Stimulated activated CD8-positive, alpha-beta memory T cell treated with anti-CD3 and anti-CD28 coated beads, Interleukin-4, amount 100 ng/mL, for 4 hours (primary cell): ENCODE measurements at places on chromosomes 13 and 19.
A peak's percentile ranks its signal among the peaks of the same experiment; 100 is the strongest.

- peak; percentile 73 for DNase-seq
Observed at GRCh38 chr19:45927565-45928261, 13.1 kb upstream of the NANOS2 start.

DNA sequence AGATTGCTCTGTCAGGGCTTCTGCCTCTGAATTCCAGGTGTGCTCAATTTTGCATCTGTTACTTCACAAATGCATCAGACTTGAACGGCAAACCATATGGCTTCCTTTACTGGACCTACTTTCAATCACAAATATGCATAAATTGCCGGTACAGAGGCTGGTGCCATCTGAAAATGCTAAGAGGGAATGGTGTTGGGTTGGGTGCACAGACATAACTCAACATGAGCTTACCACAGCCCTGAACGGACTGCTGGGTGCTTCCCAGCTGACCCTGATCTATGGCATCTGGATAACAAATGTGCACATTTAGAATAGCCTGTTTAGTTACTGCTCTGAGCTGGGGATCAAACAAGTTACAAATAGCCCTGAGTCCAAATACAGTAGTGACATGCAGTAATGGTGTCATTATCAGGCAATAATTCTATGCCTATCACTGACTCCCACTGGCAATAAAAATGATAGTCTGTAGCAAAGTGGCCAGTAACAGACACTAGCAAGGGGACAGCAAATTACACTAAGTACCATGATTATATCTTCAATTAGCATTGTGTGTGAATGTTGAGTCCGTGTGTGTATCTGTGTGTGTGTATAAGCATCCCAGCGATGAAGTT is 927.3 kb downstream of the DIAPH3 start:
- no peak for DNase-seq

- no peak for DNase-seq
Observed at GRCh38 chr19:41533671-41534215, 42.2 kb upstream of the CEACAM21 start.

DNA sequence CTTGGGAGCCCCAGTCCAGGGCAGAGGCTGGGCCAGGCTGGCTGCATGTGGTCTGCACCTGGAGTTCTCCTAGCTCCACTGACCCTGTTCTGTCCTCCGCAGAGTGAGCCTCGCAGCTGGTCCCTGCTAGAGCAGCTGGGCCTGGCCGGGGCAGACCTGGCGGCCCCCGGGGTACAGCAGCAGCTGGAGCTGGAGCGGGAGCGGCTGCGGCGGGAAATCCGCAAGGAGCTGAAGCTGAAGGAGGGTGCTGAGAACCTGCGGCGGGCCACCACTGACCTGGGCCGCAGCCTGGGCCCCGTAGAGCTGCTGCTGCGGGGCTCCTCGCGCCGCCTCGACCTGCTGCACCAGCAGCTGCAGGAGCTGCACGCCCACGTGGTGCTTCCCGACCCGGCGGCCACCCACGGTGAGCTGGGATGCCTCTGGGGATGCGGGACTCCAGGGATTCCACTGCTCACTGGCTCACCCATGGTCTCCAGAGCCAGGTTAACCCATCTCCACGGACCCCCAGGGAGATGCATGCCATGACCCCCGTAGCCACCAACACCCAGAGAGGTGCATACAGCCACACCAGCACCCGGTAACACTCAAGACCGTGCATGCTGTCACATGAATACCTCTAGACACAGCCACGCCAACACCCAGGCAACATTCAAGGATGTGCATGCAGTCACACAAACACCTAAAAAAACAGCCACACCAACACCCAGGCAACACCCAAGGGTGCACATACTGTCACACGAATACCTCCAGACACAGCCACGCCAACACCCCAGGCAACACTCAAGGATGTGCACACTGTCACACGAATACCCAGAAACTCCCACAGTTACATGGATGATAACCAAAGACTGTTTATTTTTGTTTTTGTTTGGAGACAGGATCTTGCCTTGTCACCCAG is 8.2 kb downstream of the PKN1 start:
- DNase-seq: no peak

- no peak for DNase-seq
Observed at GRCh38 chr19:28242317-28242927, 970.5 kb downstream of the UQCRFS1 start.

DNA sequence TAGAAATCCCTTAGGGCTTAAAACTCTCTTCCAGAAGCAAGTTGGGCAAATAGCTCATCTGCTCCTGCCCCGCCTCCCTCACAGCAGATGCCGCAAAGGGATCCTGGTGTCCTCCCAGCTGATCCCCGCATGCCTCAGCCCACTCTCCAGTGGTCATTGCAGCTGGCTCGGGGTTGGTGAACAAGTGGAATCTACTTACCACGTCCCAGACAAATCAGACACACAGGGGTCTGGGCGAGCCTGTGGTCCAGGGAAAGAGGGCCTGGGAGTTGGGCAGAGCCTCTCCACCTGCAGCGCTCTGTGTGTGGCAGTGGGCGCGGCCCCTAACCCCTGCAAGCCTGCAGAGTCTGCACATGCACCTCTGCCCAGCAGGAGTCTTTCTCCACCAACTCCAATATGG is 10.8 kb upstream of the C19orf33 start:
- no peak for DNase-seq

- no peak for DNase-seq
Observed at GRCh38 chr13:22915442-22916082, 265.2 kb upstream of the SGCG start.

DNA sequence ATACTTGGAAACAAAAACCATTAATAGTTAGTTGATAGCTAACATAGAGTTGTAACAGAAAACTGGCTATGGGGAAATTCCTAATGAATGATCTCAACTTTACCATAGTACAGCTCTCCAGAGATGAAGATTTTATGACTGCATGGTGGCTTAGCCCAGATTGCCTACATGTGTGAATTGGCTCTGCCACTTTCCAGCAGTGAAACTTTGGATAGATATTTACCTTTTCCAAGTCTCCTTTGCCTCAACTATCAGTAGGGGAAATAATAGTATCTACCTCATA is 161.1 kb downstream of the LACC1 start:
- DNase-seq: no peak

DNA sequence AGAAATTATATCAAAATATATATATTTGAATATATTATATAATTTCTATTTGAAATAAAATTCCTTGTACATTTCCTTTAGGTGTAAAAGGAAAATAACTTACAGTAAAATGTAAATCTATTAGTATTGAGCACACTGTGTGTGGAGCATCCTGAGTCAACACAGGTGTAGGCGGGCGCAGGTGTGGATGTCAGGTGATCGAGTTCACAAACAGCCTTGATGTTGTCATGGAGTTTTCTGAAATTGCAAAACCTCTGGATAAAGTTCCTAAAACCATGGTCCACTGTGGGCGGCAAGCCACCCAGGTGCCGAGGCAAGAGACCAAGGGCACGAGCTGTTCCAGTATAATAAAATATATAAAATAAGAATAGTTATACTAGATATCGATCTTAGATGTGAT is 27.7 kb upstream of the MCF2L start:
- no peak for DNase-seq

DNA sequence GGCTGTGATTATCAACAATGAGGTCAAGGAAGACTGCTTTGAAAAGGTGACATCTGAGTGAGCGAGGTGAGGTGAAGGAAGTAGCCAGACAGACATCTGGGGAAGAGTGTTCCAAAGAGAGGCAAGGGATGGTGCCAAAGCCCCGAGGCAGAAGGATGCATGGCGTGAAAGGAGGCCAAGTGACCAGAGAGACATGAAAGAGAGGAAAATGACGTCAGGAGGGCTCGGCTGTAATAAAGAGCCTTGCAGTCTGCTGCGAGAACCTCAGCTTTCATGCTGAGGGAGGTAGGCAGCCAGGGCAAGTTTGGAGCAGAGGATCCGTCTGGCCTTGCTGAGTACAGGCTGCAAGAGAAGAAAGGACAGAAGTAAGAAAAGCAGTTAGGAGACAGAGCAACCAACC is 50.8 kb downstream of the FOXO1 start:
- no peak for DNase-seq

DNA sequence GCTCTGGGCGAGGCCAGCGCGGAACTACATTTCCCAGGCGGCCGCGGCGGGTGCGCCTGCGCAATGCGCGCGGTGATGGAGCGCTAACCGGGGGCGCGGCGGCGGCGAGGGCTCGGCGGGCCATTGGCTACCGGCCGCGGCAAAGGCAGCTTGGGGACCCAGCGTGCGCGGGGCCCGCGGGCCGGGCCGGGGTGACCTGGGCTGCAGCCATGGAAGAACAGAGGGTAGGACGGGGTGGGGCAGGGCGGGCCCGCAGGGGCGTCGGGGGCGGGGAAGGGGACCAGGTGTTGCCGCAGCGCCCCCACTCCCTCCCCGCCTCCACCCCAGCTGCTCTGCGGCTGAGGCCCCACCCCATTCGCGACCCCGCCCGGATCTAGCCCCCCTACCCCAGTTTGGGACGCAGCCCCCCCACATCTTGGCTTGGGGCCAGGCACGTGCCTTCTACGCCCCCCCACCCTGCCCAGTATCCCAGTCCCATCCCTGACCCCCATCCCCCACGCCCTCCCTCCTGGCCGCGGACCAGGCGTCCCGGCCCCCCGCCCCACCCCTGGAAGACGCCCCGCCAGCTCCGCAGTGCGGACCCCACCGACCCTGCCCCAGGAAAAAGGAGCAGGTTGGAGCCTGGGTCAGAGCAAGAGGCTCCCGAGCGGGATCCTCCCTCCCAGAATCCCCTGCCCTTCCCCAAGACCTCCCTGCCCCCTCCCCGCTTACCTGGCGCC is at the start of gene FSD1:
FSD1 (plus strand) TSS at position 61 of the 719 bp plus-strand sequence; CDS start at position 210, 149 bp downstream.
- DNase-seq: peak; percentile 27

GRCh38 chr13:38637576-38637975 is 49.3 kb upstream of the FREM2 start:
- no peak for DNase-seq

DNA sequence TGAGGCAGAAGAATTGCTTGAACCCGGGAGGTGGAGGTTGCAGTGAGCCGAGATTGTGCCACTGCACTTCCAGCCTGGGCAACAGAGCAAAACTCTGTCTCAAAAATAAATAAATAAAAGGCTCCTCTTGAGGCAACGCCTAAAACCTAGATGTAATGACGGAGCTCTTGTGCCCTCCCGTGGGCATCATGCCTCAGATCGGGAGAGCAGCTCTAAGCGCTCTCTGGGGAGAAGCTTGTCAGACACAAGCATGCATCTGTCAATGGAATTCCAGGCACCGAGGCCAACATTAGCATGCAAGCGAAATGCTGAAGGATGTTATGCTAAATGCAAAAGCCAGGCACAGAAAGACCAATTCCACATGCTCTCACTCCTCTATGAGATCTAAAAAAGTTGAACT is 45.6 kb upstream of the MRI1 start:
- DNase-seq: no peak

DNA sequence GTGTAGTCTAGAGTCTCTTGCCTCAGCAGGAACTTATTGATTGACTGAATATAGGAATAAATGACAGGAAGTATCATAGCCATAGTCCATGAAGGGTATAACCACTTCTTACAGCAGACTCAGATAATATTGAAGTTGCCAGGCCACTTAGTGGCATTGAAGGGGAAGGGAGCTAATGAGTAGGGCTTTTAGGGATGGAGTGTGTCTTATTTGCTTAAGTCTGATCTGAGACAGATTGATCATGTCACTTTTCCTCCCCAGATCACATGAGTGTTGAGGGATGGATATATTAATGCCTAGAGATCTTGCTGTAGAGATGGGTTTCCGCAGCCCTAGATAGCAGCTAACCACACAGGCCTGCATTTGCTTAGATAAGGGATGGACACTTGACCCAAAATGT is 62.2 kb upstream of the NBEA start:
- DNase-seq: no peak

DNA sequence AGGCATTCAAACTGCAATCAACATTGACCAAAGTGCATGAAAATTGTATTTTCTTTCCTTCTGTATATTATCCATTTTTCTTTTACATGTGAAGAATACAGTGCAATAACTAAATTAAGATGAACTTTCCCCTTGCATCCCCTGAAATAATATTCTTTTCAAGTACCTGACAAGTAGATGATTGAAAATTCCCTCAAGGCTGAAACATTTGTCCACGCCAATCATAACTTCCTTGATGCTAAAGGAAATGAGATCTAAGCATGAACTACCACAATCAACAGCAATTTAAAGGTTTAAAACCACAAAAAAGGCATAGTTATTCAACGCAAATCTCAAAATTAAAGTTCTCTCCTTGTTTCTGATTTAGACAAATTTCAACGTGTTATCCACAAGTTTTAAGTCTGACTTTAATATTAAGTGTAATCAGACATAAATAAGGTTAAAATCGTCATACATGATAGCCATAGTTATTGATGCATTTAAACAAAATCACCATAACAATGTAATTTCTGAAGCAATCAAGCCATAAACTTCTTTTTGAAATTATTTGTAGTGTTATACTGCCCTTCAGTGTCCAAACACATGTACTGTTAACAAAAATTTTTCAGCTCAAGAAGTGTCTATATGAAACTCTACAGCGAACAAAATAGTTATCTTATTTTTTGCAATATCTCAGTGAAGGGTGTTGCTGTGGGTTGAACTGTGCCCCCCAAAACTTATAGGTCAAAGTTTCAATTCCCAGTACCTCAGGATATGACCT is 169.5 kb downstream of the DCLK1 start:
- no peak for DNase-seq

- no peak for DNase-seq
Observed at GRCh38 chr13:21005193-21005592, 56.2 kb downstream of the LATS2 start.

GRCh38 chr13:112850273-112850672 is 118.7 kb upstream of the MCF2L start:
- DNase-seq: no peak

DNA sequence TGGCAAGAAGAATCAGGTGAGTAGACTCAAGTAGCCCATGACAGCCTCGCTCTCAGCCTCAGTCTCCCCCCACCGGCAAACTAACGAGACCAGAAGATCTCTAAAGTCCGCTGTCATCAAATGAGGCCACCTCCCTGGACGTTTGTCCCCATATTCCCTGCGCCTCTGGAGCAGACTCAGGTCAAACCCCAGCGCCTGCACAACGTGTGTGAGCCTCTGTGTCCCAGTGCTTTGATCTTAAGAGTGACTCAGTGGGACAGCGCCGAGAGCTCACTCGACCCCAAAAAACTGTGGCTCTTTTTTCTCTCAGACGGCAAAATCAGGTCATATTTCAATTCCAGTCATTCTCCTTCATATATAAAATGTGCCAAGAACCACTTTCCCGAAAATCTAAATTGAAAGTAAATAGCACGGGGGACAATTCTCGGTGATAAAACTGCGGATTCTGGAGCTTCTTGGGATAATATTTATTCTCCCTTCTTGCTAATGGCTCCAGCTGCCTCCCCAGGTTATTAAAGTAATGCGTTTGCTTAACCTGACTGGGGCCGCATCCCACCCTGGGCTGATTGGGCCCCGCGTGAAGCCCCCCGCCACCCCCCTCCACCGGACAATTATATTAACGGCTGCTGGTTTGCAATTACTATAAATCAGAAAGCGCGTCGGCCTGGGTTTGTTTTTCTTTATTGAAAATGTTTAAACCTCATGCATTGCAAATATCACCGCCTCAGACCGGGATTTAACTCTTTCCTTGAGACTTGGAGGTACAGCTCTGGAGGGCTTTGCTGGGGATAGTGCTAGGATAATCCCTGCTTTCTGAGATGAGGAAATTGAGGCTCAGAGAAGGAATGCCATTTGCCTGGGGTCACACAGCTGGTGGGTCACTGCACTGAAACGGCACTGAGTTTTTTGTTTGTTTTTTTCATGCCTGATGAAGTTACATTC is 37.5 kb upstream of the ZNRF4 start:
- no peak for DNase-seq
